ENCODE measurements at places on chromosomes 11 and 22. TPM values are rescaled to one million over a fixed set of nuclear protein-coding genes. Genes with fewer than 3 reads are reported as not detected.

The ZNF70 gene
- total RNA-seq, result 1.1 TPM

The PARVA gene
- not detected for total RNA-seq

The OR52I1 gene
- not detected for total RNA-seq

The CD3G gene
- total RNA-seq, result 103 TPM

The CCDC89 gene
- total RNA-seq, result not detected

The PRRG4 gene
- 0.42 TPM for total RNA-seq

The HTR3A gene
- not detected for total RNA-seq

GRCh38 chr11:43756575-43756974 is 76.0 kb downstream of the HSD17B12 start:
- no peak for ATAC-seq

The SYT8 gene
- total RNA-seq, result not detected

The PDGFB gene
- total RNA-seq, result 11.3 TPM

The GSC2 gene
- not detected for total RNA-seq

DNA sequence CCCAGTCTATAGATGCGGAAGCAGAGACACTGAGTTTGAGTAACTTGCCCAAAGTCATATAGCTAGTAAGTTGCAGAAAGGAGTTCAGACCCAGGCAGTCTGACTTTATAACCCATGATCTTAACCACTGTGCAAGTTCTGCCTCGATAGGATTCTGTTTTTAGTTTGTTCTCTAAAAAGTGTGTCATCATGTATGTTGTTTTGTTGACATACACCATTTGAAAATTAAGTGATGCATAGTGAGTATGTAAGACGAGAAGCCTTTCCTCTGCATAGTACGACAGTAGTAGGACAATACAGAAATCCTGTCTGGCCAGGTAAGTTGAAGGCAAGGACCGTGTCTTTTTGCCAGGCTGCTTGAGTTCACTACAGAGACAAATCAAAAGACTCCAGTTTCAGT is 3.3 kb downstream of the ZC3H12C start:
- ATAC-seq, result no peak

DNA sequence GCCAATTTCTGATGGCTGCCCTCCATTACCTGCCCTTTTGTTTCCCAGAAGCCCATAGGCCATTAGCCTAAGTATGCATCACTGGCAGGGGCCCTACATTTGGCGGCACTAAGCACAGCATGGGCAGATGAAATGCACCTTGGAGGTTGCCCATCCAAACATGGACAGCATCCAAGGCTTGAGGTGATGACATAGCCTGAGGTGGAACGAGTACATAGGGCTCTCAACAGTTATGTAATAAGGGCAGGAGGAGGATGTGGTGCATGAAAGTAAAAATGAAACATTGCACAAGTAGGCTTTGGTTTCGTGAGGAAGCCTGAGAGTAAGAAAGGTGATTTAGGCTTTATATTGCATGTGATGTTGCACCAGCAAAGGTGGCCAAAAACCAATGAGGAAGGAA is 148.1 kb downstream of the FAM76B start:
- ATAC-seq, result peak; percentile 96

- no peak for ATAC-seq
Measured at GRCh38 chr11:73529204-73529530, 68.7 kb downstream of the FAM168A start.

DNA sequence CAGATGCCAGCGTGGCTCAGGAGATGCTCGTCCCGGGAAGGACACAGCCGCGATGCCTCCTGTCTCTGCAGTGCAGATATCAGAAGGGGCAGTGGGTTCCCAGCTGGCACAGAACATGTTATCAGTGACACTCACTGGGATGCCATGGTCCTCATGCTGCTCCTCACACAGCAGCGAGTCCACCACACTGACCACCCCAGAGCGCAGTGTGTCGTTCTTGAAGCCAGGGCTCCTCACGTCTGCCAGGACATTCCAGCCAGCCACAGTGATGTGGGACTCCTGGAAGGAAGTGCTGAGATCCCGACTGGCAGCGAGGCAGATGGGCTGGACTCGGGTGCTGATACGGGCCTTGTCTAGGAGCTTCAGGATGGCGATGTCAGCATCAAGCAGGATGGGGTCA is 13.1 kb upstream of the SLC1A2 start:
- ATAC-seq, result no peak

The THRSP gene
- not detected for total RNA-seq

The CFAP300 gene
- not detected for total RNA-seq

GRCh38 chr22:48102581-48102980 is 1340.1 kb downstream of the TBC1D22A start:
- no peak for ATAC-seq

The LRRC55 gene
- not detected for total RNA-seq

DNA sequence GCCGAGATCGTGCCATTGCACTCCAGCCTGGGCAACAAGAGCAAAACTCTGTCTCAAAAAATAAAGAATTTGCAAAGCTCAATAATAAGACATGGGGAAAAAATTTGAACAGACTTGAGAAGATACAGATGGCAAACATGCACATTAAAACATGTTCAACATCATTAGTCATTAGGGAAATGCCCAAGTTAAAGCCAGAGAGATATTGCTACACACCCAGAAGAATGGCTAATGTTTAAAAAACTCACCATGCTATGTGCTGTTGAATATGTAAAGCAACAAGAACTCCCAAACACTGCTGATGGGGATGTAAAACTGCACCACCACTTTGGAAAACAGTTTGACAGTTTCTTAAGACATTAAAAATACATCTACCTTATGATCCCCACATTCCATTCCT is 12.6 kb downstream of the LRRC75B start:
- ATAC-seq, result no peak

- no peak for ATAC-seq
Measured at GRCh38 chr11:84255483-84255882, 969.3 kb upstream of the CCDC90B start.

DNA sequence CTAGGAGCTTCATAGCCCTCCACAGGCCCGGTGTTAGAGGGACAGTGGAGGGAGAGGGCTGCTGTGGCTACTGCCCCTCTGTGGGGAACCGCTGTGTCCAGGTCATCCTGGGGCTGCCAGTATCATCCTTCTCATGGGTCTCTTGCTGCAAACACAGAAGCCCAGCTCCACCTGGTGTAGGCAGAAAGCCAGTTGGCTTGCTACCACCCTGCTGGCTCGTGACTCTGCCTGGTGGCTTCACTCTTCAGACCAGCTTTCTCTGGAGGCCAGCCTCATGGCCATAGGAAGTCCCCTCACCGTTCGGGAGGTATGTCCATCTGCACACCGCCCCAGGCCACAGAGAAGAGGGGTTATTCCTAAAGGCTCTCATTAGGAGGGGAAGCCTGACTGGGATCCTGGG is 19.4 kb upstream of the SUSD2 start:
- no peak for ATAC-seq

DNA sequence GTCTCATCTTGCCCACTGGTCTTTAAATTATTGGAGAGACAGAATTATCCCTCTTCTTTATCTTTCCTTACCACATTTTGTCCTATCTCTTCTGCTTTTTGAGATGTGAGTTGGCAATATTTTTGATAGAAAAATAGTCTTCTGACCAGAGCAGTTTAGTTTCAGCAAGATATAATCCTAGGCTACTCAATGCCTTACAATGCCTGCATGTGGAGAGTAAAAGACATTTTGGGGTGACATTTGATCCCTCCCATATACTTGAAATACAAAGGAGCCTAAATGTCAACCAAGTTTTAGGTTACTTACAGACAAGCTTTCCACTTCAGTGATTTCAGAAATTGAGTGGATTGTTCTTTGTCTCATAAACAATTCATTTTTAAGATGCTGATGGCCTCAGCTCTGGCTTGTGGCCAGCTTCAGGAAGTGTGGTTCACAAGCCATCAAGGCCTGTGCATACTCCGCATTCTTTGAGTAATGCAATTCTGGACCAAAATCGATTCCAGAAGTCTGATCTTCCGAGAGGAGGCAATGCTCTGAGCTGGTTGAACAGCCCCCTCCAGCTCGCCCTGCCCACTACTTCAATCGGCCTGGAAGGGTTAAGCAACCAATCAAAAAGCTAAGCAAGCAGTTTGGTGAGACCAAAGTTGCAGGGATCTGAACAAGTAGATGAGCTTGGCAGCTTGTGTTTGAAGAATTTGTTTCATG is 274.4 kb downstream of the BLID start:
- no peak for ATAC-seq

The CNGA4 gene
- not detected for total RNA-seq

- no peak for ATAC-seq
Measured at GRCh38 chr11:132037956-132038355, 667.5 kb downstream of the NTM start.

- ATAC-seq, result no peak
Measured at GRCh38 chr11:113881856-113882255, 6.5 kb upstream of the USP28 start.

DNA sequence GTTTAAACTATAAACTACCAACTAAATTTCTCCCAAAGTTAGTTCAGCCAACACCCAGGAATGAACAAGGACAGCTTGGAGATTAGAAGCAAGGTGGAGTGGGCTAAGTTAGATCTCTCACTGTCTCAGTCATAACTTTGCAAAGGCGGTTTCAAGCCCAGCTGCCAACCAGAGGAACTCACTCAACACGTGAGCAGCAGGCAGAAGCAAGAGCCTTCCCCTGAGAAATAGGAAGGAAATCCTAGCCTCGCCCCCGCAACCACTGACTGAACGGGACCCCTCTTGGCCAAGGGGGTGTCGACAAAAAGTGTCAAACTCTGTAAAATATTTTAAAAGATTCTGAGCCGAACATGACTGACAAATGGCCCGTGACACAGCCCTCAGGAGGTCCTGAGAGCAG is 4.4 kb upstream of the KRTAP5-9 start:
- ATAC-seq, result peak; percentile 21

Data from activated T-helper 17 cell treated with anti-CD3 and anti-CD28 coated beads, Interleukin-2, amount 50 U/mL, for 72 hours (primary cell).